B cell (primary cell): ENCODE measurements at places on chromosomes 16 and 17. TPM values are rescaled to one million over a fixed set of nuclear protein-coding genes. Genes with fewer than 3 reads are reported as not detected.

The GAS7 gene
- 13.6 and 15.6 TPM in 2 replicates for total RNA-seq

DNA sequence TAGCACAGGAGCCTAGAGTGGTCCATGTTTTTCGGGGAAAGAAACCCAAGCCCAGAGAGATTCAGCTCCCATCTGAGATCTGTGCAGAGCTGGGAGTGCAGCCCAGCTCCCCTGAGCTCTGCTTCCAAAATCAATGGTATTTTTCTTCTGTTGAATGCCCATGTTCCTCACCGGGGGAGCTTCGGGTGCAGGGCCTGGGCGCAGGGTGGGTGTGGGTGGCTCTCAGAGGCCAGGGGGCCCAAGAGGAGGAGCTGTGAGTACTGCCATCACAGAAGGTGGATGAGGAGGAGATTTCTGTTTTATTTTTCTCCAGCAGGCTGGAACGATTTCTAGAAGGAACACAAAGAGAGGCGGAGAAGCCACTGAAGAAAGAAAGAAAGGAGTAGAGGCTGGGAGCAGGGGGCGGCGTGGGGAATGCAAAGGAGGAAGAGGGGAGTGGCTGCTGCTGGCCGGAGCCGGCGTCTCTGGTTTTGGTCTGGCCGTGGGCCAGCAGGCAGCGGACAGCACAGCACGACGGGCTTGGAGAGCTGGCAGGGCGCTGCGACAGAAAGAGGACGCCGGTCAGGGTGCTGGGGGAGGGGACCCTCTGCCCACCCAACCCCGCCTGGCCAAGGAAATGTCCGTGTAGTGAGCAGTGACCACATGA lies 76.2 kb upstream of the KSR1 start:
- no peaks in the 10 kb centered on the region for H3K36me3 ChIP-seq
- H3K4me1 ChIP-seq: peaks cover 4% of the 10 kb centered on the region
- no peak overlapping the region for H3K27ac ChIP-seq
- no peak for DNase-seq
- H3K27me3 ChIP-seq: peaks cover 20% of the 10 kb centered on the region

The RAB34 gene
- total RNA-seq: 18.0 and 20.5 TPM in 2 replicates

GRCh38 chr17:77421630-77421972 lies 280.8 kb downstream of the SEC14L1 start:
- no peaks in the 10 kb centered on the region for H3K27me3 ChIP-seq
- DNase-seq: peak; percentile 60
- peaks cover 34% of the 10 kb centered on the region for H3K4me1 ChIP-seq

DNA sequence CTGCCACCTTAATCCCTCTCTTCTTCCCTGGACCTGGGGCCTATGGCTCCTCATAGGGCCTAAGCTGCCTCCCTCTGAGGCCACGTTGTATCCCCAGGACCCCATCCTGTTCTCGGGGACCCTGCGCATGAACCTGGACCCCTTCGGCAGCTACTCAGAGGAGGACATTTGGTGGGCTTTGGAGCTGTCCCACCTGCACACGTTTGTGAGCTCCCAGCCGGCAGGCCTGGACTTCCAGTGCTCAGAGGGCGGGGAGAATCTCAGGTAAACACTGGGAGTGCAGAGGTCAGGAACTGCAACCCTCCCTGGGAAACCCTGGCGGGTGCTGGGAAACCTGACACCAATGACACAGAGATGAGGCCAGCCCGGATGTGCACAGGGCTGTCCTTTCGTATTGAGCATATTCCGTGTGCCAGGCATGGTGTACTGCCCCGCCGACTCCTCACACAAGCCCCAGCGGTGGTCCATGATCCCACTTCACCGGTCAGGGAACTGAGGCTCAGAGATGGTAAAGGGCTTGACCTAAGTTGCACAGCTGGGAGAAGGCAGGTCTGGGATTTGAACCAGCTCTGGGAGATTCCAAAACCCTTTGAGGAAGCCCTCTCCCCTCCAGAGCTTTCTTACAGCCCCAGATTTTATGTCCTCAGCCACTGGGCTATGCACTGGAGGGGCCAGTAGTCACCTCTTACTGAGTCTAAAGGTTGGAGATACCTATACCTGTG lies 22.9 kb downstream of the ANKRD40 start:
- H3K36me3 ChIP-seq: no peaks in the 10 kb centered on the region
- H3K4me1 ChIP-seq: peaks cover 3% of the 10 kb centered on the region
- H3K27me3 ChIP-seq: no peaks in the 10 kb centered on the region
- no peak overlapping the region for H3K27ac ChIP-seq

The ANKRD40CL gene
- total RNA-seq: not detected in 2 replicates

The TBC1D3 gene
- 1.7 and 13.2 TPM in 2 replicates for total RNA-seq

- peaks cover 6% of the 10 kb centered on the region for H3K36me3 ChIP-seq
- no peak for DNase-seq
- no peak overlapping the region for H3K4me3 ChIP-seq
Measured at GRCh38 chr17:42325026-42325425, 36.7 kb downstream of the STAT5A start.

GRCh38 chr17:3865176-3865575 lies 19.1 kb upstream of the NCBP3 start:
- H3K4me1 ChIP-seq: no peaks in the 10 kb centered on the region
- H3K27ac ChIP-seq: no peak overlapping the region
- H3K36me3 ChIP-seq: peaks cover 11% of the 10 kb centered on the region
- no peak for DNase-seq

The LRRC37A gene
- 22.1 and 24.8 TPM in 2 replicates for total RNA-seq

DNA sequence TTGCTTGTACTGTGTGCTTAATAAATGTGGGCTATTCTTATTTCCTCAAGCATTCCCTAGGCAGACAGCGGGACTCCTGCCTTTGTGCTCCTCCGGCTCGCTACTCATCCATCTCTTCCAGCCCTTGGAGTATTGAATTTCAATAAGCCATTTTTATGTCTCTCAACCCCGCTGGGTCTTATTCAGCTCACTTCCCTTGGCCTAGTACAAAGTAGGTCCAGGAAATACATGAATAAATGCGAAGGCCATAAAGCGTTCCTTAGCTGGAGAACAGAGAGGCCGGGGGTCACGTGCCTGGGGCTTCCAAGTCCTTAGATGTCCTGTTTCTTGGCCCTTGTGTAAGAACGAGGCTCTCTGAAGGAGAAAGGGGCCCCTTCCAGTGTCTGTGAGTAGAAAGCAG lies 236.7 kb upstream of the ASIC2 start:
- no peaks in the 10 kb centered on the region for H3K36me3 ChIP-seq
- no peaks in the 10 kb centered on the region for H3K4me1 ChIP-seq
- H3K27me3 ChIP-seq: no peaks in the 10 kb centered on the region
- DNase-seq: no peak
- H3K4me3 ChIP-seq: no peak overlapping the region

DNA sequence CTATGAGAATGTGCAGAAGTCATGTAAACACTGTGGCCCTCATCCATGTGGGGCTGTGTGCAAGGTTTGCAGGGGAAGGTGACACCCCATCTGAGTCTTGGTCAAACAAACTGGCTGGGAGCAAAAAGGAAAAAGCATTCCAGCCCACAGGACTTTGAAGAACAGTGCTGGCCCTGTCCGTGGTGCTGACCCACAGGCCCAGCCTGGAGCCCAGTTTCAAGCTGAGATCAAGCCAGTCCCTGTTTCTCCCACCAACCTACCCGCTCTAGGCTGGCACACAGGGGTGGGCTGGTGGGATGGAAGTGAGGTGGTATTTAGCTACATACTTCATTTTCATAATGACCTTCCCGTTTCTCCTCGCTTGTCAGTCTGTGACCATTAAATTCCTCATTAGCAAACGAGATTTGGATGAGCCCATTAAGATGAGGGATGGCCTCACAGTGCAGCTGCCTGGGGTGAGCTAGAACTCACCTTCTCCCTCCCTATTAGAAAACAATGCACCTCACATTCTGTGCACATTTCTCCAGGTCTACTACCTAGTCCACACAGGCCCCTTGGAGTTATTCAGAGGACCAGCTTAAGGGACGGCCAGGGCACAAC lies 12.6 kb upstream of the RPL38 start:
- peaks cover 28% of the 10 kb centered on the region for H3K27me3 ChIP-seq
- H3K4me3 ChIP-seq: no peak overlapping the region
- H3K4me1 ChIP-seq: no peaks in the 10 kb centered on the region

- H3K4me3 ChIP-seq: peak overlapping the region; percentile 61
- H3K4me1 ChIP-seq: peaks cover 32% of the 10 kb centered on the region
- H3K27ac ChIP-seq: peak overlapping the region; percentile 68
Measured at GRCh38 chr16:50367777-50368409, 895 bp downstream of the BRD7 start.

The PRAC1 gene
- not detected in 2 replicates for total RNA-seq
